NCI-H1694 (cell line): ENCODE measurements at places on chromosomes 5 and 9.

DNA sequence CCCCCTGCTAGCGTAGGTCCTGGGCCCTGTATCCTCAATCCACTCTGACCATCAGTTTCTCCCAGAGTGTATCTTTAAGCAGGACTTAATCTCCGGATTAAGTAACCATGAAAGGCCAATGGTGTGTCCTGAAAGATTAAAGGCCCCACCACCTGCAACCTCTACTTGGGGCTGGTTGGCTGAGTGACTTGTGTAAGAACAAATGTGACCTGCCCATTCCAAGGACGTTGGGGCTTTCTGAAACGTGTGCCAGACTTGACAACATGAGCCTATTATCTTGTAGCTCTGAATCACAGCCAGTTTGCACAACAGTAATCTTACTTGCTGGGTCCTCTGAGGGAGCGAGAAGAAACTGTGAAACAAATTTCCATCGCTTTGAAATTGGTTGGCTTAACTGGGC lies 3.1 kb upstream of the PRELID2 start:
- DNase-seq = no peak

DNA sequence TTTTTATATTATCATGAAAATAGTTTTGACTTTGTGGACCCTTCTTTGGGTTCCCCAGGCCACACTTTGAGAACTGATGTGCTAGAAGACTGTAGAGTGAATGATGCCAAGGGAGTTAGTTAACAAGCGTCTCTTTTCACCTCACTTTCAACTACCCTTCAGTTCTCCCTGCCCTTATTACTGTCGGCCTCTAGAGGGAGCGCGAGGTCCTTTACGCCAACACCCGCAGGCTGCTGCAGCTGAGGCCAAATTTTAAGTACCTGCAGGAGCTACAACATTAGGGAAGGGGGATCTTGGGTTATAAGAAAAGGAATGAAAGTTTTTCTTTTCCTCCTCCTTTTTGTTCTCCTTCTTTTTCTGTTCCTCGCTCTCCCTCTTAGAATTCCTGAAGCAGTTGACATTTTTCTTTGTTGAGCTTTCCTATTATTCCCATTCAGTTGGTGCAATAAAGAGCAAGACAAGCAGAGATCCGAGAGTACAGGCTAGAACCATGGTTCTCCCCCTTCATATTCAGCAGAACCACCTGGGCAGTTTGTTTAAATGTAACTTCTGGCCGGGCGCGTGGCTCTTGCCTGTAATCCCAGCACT lies 84.0 kb downstream of the ZFAND5 start:
- no peak for DNase-seq

GRCh38 chr5:173689737-173690360 lies 73.4 kb upstream of the BOD1 start:
- DNase-seq = no peak

DNA sequence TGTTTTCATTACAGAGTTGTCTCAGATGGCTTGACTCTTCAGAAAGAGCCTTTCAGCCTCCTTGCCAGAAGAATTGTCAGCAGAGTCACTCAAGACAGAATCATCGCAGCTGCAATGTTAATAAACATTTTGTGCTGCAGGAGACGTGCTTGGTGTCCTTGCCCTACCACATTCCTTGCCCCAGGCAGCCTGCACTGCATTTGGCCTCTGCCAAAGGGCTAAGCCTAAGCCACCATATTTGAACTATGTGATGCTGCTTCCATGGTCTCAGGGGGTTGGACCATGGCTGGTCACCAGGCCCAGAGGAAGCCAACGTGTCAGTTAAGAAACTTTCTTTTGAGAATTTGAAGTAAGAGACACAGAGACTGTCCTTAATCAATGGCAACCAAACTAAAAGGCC lies 145.4 kb downstream of the ACTL7B start:
- no peak for DNase-seq

DNA sequence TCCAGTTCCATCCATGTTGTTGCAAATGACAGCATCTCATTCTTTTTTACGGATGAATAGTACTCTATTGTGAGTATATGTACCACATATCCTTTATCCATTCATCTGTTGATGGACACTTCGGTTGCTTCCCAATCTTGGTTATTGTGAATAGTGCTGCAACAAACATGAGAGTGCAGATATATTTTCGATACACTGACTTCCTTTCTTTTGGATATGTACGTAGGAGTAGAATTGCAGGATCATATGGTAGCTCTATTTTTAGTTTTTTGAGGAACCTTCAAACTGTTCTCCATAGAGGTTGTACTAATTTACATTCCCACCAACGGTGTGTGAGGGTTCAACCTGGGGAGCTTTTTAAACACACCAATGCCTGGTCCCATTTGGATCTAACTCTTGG lies 22.3 kb downstream of the GALNT12 start:
- DNase-seq = no peak

DNA sequence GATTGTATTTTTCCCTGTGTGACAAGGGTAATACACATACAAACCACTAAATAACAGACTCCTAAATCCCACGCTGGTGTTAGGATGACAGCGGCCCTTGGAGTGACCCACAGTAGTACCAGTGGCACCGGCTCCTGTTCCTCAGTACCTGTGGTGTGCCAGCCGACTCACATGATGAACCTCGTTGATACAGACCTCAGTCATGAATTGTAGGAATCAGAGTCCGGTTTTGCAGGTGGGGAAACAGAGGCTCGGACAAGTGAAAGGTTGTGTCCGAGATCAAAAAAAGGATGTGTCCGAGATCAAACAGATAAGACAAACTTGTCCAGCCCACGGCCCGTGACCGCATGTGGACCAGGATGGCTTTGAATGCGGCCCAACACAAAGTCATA lies 78.0 kb downstream of the AMBP start:
- DNase-seq = no peak

DNA sequence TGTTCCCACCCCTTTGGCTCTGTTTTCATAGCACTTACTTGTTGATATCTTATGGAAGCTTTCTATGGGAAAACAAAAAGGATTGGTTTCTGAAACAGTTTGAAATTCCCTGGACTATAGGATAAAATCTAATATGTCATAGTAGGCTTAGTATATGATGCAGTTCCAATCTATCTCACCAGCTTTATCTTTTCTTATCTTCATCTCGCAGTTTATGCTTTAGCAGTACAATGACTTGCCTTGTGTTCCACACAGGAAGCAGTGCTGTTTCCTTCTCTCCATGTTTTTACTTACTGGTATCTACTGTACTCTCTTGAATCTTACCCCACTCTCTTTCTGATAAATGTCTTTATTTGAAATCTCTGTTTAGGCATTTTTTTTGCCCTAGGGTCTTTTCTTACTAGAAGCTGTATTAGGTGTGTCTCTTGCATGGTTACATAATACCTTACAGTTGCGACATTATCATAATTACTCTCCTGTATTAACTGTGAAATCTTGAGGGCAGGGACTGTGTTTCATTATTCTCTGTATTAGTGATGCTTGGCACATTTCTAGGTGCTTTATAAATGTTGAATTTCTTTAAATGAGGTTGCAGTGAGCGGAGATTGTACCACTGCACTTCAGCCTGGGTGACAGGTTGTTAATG lies 76.3 kb downstream of the FOCAD start:
- DNase-seq = no peak

DNA sequence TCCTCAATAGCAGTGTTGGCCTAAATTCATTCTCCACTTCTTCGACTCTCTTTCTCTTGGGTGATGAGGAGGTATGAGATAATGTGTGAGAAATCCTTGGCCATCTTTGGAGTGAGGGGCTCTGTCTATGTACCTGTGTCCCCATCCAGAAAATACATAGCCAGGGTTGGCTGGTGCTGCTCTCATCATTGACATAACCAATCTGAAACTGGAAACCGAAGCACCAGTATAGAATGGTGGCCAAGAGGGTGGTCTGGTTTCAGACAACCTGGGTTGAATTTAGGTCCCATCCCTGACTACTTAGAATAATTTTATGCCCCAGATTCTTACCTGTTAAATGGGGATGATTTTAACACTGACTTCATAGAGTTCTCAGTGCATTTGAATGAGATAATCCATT lies 208.1 kb downstream of the ARHGAP26 start:
- DNase-seq = no peak

DNA sequence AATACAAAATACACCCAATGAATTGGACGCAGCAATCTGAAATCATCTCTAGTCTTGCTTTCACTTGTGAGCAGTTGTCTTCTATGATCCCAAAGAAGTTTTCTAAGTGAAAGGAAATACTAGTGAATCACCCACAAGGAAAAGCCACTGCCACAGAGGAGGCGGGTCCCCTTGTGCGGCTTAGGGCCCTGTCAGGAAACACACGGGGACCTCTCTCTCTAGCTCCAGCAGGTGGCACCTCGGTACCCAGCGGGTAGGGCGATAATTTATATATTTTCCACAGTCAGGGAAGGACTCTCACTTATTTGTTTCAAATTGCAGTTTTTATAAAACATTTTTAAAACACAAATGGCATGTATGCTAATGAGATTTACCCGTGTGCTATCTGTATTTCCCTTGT lies 417.1 kb downstream of the KDM4C start:
- DNase-seq = no peak

GRCh38 chr5:69492391-69492922 lies at the start of gene OCLN:
TSS of gene OCLN (plus strand) at chr5:69492790. CDS start at chr5:69504245, 11,455 bp downstream.
- no peak for DNase-seq

DNA sequence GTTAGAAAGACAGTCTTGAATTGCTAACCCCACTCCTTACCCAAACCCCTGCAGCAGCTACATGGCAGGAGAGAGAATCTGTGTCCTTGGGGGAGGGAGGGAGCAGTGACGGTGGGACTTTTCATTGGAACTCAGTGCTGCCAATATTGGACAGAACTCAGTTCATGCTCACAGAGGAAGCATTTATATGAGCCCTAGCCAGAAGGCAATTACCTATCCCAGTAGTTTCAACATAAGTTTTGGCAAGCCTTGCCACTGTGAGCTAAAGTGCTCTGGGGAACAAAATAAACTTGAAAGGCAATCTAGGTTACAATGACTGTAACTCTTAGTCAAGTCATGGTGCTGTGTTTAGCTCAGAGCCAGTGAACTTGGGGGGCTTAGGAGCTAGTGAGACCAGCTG lies 1013.4 kb upstream of the COX7C start:
- DNase-seq = no peak

GRCh38 chr5:110333384-110333783 lies 393.1 kb downstream of the TMEM232 start:
- no peak for DNase-seq

GRCh38 chr9:86034863-86035734 lies 64.3 kb downstream of the GOLM1 start:
- DNase-seq = peak; percentile 2

GRCh38 chr9:138065287-138065686 lies 187.7 kb downstream of the CACNA1B start:
- no peak for DNase-seq

- DNase-seq = no peak
Observed at GRCh38 chr5:154049636-154050035, 10.9 kb downstream of the MFAP3 start.

- DNase-seq = no peak
Observed at GRCh38 chr5:115575167-115576070, 26.9 kb downstream of the TICAM2 start.

DNA sequence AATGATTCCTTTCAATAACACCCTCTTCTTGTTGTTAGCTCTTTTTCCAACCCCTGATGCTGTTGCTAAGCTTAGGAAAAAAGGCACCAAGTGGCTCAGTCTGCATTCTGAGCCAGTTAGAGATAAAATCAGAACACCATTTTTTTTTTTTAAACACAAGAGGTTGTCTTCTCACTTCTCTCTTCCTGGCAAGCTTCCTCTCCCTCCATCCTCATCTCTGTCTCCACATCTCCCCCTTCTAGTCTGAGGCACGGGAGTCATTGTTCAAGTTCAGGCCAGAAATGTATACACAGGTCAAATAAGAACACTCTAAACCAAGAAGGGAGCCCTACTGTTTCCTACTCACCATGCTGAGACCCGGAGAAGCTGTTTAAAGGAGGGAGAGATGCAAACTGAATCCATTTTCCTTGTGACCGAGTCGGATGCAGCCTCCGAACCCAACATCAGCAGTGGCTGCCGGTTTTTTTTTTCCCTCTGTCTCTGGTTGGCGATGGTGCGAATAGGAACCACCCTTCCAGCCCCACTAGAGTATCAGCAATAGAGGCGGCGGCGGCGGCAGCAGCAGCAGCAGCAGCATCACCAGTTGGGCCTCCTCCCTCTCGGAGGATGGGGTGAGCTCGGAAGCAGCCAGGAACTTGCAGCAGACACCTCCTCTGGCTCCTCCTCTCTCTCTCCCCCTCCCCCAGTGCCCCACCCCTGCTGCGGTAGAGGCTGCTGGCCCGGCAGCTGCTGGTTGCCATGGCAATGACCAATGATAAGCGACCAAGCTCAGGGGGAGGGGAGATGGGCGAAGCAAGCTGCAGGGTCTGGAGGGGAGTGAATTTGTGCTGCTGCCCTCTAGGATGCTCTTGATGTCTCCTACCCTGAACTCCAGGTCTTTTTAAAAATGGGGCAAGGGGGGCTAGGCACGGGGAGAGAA lies at the start of gene JAKMIP2:
JAKMIP2 (minus strand) TSS at position 619 of the 919 bp plus-strand sequence. CDS start 110,922 bp downstream, outside the sequence.
- peak; percentile 94 for DNase-seq

GRCh38 chr9:105751761-105752160 lies 57.4 kb downstream of the TMEM38B start:
- DNase-seq = no peak

- DNase-seq = no peak
Observed at GRCh38 chr5:124318661-124319060, 427.8 kb downstream of the ZNF608 start.

- DNase-seq = no peak
Observed at GRCh38 chr5:1028481-1029281, 20.1 kb downstream of the NKD2 start.

- DNase-seq = no peak
Observed at GRCh38 chr9:121773954-121774714, 122.7 kb downstream of the DAB2IP start.

- DNase-seq = no peak
Observed at GRCh38 chr9:106773750-106774149, 89.2 kb upstream of the ZNF462 start.

GRCh38 chr5:33319151-33319550 lies 121.6 kb upstream of the TARS1 start:
- DNase-seq = no peak

DNA sequence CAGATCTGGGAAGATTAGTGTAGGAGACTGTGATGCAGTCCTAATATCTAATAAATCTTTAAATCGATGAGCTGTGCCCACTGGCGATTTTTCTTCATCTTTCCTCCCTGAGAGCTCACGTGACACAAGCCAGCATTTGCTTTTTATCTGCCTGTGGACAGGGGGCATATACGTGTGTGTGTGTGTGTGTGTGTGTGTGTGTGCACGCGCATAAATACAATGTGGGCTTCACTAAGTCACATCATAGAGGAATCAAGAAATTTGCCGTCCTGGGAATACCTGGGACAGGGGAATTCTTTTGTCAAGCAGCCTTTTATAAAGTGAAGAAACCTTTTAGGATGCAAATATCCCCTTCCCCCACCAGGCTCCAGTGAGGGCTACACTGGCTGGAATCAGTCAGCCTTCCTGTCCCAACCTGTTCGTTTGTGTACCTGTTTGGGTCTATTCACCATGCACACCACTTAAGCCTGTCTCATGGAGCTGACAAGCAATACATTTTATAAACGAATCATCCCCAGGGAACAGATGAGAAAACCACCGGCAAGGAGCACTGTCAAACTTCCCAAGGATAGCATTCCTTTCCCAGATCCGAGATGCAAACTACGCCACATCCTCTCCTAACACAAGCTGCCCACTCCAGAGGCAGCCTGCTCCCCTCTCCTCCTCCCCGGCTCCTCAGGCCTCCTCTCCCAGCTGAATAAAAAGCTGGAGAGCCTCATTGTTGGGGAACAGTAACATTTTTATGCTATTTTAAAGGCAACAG lies 2.7 kb downstream of the EPB41L4B start:
- DNase-seq = no peak
